Stimulated activated CD4-positive, alpha-beta T cell treated with anti-CD3 and anti-CD28 coated beads, Interleukin-15, amount 100 ng/mL, for 48 hours (primary cell): ENCODE measurements at places on chromosomes 2 and 18.

GRCh38 chr18:37720663-37721062 lies 155.1 kb upstream of the CELF4 start:
- no peak for DNase-seq

- no peak for DNase-seq
Measured at GRCh38 chr18:24200494-24201290, 61.8 kb downstream of the CABYR start.

DNA sequence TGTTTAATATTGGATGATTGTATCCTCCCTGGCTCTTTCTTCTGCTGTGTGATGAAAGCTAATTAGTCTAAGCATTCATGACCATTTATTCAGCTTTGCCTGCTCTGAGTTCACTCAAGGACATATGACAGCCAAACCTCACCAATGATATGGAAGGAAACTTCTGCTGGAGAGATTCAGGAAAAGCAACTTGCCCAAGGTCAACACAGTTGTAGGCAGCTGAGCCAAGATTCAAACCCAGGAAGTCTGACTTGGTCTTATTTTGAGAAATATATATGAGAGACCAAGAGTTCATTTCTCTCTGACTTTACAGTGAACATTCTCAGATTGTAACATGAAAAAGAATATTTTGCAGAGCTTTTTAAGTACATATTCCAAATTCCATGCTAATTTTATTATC lies 1588.5 kb upstream of the PIK3C3 start:
- DNase-seq, result no peak

DNA sequence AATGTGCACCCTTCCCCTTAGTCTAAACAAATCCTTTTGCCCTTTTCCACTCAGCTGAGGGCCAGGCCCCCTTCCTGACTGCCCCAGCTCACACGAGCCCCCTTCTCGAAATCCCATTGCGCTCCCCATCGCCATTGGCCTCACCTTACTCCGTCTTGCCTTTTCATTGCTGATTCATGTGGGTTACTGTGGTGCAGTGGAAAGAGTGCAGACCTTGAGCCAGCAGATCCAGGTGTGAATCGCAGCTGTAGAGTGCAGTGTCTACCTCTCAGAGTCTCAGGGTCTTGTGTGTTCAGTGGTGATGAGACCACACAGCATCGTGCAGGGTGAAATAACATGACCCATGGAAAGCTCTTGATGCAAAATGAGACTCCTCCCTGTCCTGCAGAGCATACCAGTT lies 132.4 kb upstream of the APCDD1 start:
- no peak for DNase-seq

DNA sequence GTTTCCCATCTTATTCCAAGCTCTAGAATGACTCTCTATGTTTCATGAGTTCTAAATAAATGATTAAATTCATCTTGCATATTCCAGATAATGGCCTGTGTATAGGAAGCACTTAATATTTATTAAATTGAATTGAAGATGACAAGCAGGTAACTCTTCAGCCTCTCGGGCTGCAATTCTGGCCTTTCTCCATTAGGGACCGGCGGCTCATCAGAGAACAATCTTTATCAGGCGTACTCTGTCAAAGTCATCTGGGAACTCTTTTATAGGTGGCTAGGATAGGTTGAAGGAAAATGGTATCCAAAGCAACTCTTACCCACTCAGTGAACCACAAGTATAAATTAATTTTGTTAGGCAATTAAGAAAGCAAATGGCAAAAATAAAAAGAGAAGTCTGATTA lies 308.5 kb downstream of the NOL4 start:
- no peak for DNase-seq

DNA sequence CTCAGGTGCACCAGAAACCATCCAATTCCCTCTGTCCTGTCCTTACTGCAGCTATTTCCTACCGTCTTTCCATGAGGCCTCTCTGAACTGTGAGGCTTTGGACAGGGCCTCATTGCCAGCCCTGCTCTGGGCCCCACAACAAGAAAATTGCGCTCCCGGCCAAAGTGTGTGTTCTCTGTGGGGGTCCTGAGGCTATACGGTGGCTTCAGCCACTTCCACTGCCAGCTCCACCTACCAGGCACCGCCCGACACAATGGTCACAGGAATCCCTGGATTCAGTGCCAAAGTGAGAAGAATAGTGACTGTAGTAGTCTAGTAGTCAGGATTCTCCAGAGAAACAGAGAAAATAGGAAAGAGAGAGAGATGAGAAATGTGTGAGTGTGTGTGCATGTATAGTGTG lies 140.2 kb downstream of the IRS1 start:
- no peak for DNase-seq

DNA sequence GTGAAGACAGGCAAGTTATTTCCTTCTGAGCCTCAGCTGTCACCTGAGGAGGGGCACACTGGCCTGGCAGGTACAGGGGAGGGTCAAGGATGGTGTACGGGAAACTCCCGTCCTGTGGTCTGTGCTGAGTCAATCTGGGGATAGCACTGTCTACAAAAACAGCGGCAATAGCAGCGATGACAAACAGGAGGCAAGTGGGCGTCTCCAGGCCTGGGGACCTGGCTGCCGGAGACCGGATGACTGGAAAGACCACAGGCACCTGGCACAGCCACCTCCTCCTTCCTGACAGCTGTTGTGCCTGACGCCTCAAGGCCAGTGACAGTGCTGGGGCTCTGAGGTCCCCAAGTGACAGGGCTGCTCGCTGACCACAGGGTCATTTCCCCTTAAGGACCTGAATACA lies 202.1 kb upstream of the HS6ST1 start:
- DNase-seq, result peak; percentile 43

- no peak for DNase-seq
Measured at GRCh38 chr2:190361572-190361971, 18.2 kb downstream of the INPP1 start.

GRCh38 chr2:208033701-208034502 lies 8.6 kb upstream of the PLEKHM3 start:
- no peak for DNase-seq

GRCh38 chr2:137173463-137173862 lies 408.1 kb downstream of the THSD7B start:
- DNase-seq, result no peak

- no peak for DNase-seq
Measured at GRCh38 chr2:128028668-128029054, 802 bp upstream of the SAP130 start.

GRCh38 chr2:186913870-186914269 lies 64.9 kb upstream of the ZSWIM2 start:
- no peak for DNase-seq

DNA sequence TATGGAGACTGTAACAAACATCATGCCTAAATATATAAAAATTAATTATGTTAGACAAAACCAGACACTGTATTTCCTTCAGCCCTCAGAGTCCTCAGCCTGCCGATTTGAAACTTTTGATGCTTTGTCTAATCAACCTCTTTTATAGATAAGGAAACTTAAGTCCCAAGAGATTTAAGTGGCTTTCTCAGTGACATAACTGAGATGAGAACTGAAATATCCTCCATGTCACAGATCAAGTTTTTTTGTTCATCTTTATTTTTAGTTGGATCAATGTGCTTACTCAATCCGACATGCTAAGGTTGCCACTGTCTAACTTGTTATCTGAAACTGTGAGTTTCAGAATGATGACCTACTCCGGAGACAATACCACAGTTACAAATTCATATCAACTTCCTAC lies 72.3 kb downstream of the BARD1 start:
- no peak for DNase-seq

- DNase-seq, result peak; percentile 51
Measured at GRCh38 chr18:55415258-55415871, 172.6 kb downstream of the TCF4 start.

- no peak for DNase-seq
Measured at GRCh38 chr2:54122939-54123338, 7.5 kb downstream of the ACYP2 start.

GRCh38 chr2:102399499-102400141 lies 23.3 kb upstream of the IL18RAP start:
- DNase-seq, result no peak

DNA sequence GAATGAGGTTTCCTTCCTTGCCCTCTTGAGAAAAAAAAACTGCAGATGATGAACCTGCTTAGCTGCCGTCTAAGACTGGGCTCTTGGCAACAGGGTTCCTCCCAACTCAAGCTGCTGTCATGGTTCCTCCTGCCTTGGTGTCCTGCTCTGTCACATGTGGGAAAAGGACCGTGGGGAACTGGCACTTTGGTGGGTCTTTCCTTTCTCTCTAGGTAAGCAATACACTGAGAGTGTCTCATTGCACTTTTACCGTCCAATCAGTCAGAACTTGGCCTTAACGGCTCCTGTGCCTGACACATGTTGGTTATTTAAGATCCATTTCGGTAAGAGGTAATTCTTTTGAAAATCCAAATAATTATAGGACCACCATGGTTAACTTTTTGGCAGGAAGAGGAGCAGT lies 60.8 kb upstream of the RNF152 start:
- no peak for DNase-seq

DNA sequence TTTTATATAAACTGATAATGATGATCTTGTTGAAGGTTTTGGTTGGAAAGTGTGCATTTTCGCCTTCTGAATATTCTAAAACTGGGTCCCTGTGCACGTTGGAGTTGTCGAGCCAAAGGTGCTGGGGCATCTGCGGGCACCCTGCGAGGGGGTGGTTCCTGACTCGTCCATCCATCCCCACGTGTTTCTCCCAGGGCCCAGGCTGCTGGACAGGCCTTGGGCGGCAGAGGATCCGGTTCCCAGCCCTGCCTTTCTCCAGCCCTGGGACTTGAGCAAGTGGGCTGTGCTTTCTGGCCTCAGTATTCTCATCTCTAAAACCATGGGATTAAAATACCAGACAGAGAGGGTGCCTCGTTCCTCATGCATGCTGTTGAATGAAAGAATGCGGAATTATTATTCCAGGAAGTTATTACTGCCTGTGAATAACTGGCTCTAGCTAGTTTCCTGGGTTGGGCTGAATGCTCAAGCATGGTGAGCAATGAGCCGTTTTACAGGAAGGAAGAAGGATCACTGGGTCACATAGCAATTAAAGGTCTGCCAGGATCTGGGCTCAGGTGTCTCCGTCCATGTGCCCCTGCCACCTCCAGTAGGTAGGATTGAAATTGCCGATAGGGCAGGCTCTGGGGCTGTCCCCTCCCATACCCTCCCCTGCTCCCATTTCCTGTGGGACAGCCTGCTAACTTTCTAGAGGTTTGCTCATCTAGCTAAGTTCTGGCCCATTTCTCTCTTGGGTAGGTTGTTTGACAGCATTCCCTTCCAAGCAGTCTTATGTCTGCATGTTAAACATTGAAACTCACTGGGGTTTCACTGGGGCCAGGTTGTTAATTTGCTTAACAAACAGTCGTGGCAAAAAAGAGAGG lies 77.2 kb upstream of the HS6ST1 start:
- no peak for DNase-seq

DNA sequence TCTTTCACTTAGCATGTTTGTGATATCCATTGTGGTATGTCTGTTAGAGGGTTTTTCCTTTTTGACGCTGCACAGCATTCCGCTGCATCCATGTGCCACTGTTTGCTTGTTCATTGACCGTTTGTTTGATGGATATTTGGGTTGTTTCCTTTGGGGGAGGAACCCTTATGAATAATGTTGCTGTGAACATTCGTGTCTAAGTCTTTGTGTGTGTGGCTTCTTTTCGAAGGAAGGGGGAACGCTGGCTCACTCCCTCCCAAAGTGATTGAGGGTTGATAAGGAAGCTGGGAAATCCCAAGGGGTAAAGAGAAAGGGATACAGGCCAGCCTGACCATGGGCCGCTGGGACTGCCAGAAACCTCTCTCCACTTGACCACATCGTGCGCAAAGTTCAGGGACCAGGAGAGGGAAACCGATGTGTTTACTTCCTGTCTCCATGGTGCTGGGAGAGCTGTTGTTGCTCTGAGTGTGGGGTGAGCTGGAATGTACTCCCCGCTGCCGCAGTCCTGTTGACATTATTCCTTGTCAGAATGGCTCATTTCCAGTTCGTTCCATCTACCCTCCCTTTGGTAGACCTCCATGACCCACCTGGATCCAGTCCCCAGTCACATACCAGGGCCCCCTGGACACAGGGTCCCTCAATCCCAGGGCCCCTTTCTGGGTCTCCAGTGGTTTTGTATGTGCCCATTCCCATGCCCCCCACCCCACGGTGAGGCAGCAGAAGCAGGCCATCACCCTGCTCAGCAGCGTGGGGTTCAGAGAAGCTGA lies 39.6 kb downstream of the HS1BP3 start:
- DNase-seq, result no peak

GRCh38 chr2:127663566-127664064 lies 11.7 kb downstream of the LIMS2 start:
- no peak for DNase-seq

GRCh38 chr2:222338374-222338773 lies 39.6 kb upstream of the PAX3 start:
- DNase-seq, result no peak

DNA sequence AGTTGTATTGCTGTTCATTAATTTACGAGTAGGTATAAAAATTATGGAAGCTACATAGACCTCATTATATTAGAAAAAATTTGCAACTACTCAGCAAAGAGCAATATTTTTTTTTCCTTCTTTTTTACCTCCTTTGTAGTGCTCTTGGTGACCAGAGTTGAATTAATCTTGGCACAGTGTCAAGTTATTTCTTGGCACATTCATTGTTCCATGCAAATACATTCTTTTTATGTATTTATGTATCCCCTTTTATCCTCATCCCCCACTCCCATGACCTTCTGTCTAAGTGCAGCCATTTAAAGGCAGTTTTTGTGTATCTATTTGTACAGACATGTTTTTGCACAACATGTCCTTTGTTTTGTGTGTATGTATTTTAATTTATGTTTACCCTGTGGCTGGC lies 224.5 kb downstream of the CCDC102B start:
- no peak for DNase-seq

GRCh38 chr2:8320311-8321066 lies 361.4 kb upstream of the ID2 start:
- no peak for DNase-seq

DNA sequence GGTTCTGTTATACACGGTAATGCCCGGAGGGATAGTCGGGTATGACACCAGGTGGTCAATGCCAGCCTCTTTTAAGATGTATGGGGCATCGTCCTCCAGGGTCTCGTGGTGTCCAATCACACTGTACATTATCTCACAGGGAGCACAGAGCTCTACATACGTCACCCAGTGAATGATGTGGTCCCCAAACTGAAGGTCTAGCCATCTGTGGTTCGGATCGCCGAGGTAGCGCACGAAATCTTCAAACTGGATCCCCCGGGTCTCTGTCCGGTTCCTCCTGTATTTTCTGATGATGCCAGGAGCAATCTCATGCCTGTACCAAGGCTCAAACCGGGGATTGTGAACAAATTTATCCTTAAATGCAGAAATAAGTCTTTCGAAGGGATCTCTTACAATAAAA lies 24.1 kb downstream of the CHST10 start:
- DNase-seq, result no peak
